Thoracic aorta (tissue), 2 donors: ENCODE measurements at places on chromosomes 11 and 22.

DNA sequence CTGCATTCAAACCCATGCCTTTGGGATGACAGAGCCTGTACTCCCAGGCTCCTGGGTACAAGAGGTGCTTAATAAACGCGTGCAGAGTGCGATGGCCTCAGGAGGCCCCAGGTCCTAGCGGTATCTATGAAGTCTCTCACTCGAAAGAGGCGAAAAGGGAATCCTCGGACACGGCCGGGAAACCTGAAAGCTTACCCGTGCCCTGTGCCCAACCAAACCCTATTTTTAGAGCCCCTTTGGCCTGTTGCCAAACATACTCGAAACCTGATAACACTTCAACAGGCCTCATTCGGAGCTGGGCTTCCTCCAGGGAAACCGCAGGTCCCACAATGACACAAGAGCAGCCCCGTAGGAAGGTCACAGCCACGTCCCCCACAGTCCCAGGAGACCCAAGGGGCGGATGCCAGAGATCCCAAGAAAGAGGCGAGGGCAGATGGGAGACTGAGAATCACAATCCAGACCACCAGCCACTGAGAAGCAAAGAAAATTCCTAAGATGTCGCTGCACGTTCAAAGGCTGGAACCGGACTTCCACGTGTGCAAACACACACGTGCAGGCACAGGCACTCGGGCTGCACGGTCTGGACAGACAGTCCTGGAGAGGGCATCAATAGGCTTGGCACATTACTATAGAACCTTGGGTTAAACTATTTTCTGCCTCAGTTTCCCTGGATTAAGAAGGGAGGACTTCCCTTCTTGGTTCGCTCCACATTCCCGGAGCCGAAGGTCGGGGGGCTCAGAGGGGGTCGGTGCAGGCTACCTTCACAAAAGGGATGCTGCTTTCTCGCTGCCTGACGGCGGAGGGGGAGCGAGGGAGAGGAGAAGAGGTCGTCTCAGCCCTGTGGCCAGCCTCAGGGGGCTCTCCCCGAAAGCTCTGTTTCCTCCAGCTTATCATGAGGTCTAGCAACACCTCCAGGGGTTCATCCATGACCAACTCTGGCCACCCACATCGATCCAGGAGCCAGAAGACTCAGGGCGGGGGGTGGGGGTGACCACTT lies 8.2 kb downstream of the PDGFB start:
- H3K36me3 ChIP-seq, result no peaks in the 10 kb centered on the region
- DNase-seq, result no peak
- H3K4me1 ChIP-seq, result peaks cover 16% of the 10 kb centered on the region
- no peaks in the 10 kb centered on the region for H3K27me3 ChIP-seq
- H3K4me3 ChIP-seq, result no peak overlapping the region

GRCh38 chr11:110711448-110711775 lies 825 bp downstream of the ARHGAP20 start:
- peaks cover 22% of the 10 kb centered on the region for H3K4me1 ChIP-seq
- peak overlapping the region; percentile 81 for H3K4me3 ChIP-seq
- DNase-seq, result no peak
- no peaks in the 10 kb centered on the region for H3K27me3 ChIP-seq

DNA sequence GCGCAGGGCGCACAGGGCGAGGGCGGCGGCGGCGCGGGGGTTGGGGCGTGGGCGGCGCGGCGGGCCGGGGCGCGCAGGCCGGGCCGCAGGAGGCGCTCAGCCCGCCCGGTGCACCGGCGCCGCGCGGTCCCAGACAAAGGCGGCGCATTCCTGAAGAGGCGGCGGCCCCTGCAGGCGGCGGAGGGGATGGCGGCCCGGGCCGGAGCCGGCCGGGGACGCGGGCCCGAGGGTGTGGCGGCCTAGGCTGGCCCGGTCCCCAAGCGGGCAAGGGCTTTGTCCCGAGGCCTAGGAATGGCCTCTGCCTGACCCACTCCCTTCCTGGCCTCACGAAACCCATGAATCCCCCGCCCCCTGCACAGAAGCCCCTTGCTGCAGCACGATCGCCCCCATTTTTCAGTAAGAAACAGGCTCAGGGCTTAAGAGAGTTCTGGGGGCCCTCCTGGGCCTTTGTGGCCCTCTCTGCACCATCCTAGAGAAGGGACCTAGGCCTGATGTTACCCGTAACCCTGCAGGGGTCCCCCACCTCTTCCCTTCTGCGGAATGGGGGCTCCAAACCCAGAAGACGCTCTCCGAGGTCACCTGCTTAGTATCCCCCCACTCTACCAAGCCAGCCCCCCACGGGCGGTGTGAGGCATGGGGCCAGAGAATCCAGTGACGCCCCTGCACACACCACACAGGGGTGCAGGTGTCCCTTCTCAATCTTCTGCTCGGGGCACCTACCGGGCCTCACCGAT lies at the start of gene RTN4R:
TSS of gene RTN4R (minus strand) at position 40 of the 734 bp plus-strand sequence. CDS start 226 bp downstream, outside the sequence.
- no peak for DNase-seq
- peaks cover 11% of the 10 kb centered on the region for H3K4me1 ChIP-seq
- no peaks in the 10 kb centered on the region for H3K36me3 ChIP-seq
- H3K27ac ChIP-seq, result no peak within 1 kb of the TSS
- no peaks in the 10 kb centered on the region for H3K27me3 ChIP-seq

- H3K36me3 ChIP-seq, result no peaks in the 10 kb centered on the region
- H3K27ac ChIP-seq, result no peak overlapping the region
- no peak for DNase-seq
- no peaks in the 10 kb centered on the region for H3K27me3 ChIP-seq
- H3K4me3 ChIP-seq, result peak overlapping the region; percentile 72
Measured at GRCh38 chr11:2269601-2270321, 627 bp downstream of the ASCL2 start.

DNA sequence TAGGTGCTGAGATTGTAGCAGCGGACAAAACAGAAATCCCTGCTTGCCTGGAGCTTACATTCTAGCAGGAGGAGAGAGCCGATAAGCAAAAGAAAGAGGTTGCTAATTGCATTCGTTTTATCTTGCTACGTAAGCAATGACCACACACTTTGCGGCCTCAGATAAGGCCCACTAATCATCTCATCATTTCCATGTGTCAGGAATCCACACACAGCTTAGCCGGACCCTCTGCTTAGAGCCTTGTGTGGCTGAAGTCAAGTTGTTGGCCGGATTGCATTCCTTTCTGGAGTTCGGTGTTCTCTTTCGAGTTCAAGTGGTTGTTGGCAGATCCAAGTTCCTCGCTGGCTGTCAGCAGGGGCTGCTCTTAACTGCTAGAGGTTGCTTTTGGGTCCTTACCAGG lies 101.6 kb downstream of the CHST1 start:
- no peaks in the 10 kb centered on the region for H3K27me3 ChIP-seq
- H3K4me1 ChIP-seq, result peaks cover 11% of the 10 kb centered on the region
- no peak overlapping the region for H3K4me3 ChIP-seq
- no peak for DNase-seq

DNA sequence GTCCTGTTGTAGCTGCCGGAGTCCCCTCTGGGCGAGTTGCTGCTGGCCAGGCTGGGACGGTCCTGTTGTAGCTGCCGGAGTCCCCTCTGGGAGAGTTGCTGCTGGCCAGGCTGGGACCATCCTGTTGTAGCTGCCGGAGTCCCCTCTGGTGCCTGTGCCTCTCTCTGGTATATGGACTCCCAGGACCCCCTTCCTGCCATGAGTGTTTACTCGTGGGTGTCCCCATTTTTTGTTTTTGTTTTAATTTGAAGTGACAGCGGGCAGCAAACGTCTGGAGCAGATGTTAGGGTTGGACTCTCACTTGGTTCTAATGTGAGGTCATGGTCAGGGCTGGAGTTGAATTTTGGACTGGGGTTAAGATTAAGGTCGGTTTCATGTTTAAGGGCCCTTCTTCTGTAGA lies 14.2 kb downstream of the SHANK3 start:
- H3K27me3 ChIP-seq, result no peaks in the 10 kb centered on the region
- H3K4me3 ChIP-seq, result no peak overlapping the region
- DNase-seq, result no peak

DNA sequence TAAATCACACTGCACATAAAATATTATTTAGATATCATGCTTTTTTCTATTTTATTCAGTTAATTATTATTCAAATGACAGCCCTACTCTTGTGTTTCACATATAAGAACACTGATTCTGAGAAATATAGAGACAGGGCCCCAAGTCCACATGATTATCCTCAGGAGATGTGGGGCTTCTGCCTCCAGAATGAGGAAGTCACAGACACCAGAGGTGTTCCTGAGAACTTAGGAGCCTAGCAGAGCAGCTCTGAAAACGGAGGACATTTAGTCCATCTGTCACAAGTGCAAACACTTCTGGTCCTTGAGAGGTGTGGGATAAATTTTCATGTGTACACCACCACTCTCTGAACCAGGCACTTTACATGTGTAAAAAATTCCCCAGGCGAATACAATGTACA lies 26.2 kb downstream of the TRIM66 start:
- H3K36me3 ChIP-seq, result no peaks in the 10 kb centered on the region
- H3K27ac ChIP-seq, result no peak overlapping the region
- no peaks in the 10 kb centered on the region for H3K4me1 ChIP-seq
- H3K4me3 ChIP-seq, result no peak overlapping the region
- no peaks in the 10 kb centered on the region for H3K27me3 ChIP-seq
- DNase-seq, result no peak

GRCh38 chr22:50705219-50705691 lies 32.6 kb downstream of the SHANK3 start:
- no peaks in the 10 kb centered on the region for H3K27me3 ChIP-seq
- no peaks in the 10 kb centered on the region for H3K4me1 ChIP-seq
- H3K4me3 ChIP-seq, result no peak overlapping the region
- H3K36me3 ChIP-seq, result no peaks in the 10 kb centered on the region
- no peak overlapping the region for H3K27ac ChIP-seq
- no peak for DNase-seq

- no peak for DNase-seq
- H3K27ac ChIP-seq, result no peak overlapping the region
- peaks cover 27% of the 10 kb centered on the region for H3K4me1 ChIP-seq
- H3K27me3 ChIP-seq, result no peaks in the 10 kb centered on the region
- no peaks in the 10 kb centered on the region for H3K36me3 ChIP-seq
Measured at GRCh38 chr22:50140615-50141014, 29.9 kb upstream of the PANX2 start.

DNA sequence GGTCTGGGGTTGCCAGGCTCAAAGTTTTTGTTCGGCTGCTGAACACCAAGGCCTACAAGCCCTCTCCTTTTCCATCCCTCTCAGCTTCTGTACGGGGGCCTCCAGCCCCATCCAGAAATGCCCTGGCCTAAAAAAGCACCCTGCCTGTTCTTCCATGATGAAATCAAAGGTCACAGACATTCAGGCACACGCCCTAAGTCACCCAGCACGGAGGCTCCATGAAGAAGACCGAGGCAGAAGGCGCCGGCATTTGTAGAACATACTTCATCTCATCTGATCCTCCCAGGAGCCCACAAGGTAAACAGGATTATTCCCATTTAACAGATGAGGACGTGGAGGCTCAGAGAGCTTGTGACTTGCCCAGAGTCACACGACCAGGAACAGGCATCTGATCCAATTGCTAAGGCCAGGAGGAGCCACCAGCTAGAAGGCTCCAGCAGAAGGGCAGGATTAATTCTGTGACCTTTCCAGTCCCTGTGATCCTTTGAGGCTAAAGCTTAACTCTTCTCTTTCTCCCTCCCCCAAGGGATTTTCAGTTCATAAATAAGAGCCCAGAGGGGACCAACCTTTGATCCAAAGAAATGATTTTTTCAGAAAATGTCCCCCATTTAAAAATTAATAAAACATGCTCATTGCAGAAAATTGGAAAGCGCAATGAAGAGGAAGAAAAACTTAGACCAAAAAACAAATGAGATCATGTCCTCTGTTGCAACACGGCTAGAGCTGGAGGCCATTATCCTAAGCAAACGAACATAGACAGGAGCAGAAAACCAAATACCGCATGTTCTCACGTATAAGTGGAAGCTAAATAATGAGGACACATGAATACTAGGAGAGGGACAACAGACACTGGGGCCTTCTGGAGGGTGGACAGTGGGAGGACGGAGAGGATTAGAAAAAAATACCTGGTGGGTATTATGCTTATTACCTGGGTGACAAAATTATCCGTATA lies 38.7 kb downstream of the CYTH4 start:
- H3K36me3 ChIP-seq, result no peaks in the 10 kb centered on the region
- no peaks in the 10 kb centered on the region for H3K4me1 ChIP-seq
- no peak overlapping the region for H3K27ac ChIP-seq
- no peak for DNase-seq

DNA sequence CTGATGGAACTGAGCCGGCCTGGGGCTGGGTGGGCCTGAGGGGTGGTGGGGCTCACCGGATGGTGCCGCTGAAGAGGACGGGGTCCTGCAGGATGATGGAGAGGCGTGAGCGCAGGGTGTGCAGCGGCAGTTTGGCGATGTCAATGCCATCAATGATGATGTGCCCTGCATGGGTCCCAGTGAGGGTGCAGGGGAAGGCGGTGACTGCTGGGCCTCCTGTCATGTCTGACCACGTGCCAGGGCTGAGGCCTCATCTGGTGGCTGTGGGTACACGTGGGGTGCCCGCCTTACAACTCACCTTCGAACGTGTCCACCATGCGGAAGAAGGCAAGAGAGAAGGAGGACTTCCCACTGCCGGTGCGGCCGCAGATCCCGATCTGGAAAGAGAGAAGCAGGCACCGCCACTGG lies 7.1 kb upstream of the KCNJ11 start:
- no peak overlapping the region for H3K4me3 ChIP-seq
- H3K27ac ChIP-seq, result no peak overlapping the region
- no peak for DNase-seq
- H3K4me1 ChIP-seq, result no peaks in the 10 kb centered on the region
- H3K27me3 ChIP-seq, result no peaks in the 10 kb centered on the region

DNA sequence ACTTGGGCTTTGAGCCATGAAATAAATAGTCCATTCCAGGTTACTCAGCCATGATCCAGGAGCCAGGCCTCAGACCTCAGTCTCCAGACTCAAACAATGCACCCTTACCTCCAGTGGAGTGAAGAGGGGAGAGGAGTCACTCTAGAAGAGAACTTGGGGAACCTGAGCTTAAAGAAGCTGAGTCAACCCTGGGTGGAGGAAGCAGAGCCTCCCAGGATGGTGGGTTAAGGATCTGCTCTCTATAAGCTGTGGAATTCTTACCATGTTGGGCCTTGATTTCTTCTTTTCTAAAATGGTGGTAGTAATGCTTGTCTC lies 113.2 kb downstream of the NECTIN1 start:
- H3K4me1 ChIP-seq, result peaks cover 12% of the 10 kb centered on the region
- H3K36me3 ChIP-seq, result no peaks in the 10 kb centered on the region
- DNase-seq, result no peak
- no peak overlapping the region for H3K4me3 ChIP-seq
- H3K27ac ChIP-seq, result peak overlapping the region; percentile 18

DNA sequence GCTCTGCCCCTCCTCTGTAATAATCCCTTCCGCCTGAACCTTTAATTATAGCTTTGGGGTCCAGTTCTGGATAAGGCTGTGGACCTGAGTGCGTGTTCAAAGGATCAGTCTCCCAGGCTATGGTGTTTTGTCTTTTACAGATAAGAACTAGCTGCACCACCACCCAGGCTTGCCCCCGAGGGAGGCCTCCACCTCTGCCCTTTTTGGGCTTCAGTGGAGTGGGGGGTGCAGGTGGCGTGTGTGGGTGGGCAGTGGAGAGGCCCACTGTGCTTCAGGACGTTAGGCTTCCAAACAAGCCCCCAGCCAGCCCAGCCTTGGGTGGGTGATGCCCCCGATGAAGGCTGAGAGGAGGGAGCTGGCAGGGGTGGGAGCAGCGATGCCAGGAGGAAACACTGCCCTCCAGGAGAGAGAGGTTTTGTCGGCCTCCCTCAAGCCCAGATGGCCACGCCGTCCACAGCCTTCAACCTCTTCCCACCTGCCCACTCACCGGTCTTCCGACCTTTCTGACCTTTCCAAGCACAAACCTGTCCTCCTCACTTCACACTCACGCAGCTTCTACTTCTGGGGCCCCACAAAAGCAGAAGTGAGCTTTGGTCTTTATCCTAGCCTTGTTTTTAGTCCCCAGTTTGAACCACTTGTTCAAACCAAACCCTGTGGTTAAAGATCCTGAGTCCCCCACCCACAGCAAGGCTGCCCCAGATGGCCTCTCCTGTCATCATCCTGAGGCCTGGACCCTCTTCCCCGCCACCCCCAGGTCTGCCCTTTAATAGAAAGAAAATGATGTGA lies 20.4 kb downstream of the PSMD13 start:
- H3K36me3 ChIP-seq, result peaks cover 13% of the 10 kb centered on the region
- no peak overlapping the region for H3K27ac ChIP-seq
- H3K4me3 ChIP-seq, result no peak overlapping the region
- DNase-seq, result no peak
- no peaks in the 10 kb centered on the region for H3K4me1 ChIP-seq
